Esophagus squamous epithelium (tissue), 5 donors: ENCODE measurements at places on chromosomes 4 and X.

- DNase-seq, result no peak
These were observed 191.7 kb upstream of the EPHA5 start for GRCh38 chr4:65861993-65862392.

DNA sequence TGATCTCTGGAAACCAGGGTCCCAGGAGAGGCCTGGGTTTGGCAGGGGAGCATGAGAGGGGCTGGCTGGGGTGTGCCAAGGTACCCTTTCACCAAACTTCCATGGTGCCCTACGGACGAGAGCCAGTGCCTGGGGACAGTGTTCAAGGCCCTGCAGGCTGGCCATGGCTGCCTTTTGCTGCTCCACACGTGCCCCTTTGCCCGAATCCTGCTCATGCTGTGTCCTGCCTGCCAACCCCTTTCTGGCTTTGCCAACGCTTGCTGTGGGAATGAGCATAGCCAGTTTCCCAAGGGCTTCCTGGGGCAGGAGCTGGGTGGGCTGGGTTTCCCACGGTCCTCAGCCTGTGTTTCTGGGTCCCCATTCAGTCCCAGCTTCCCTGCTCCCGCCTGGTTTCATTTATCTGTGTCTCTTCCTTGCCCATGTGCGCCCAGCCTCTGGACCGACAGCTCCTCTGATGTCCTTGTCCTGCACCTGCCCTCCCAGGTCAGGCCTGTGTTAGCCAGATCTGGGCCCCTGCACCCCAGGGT lies 17.3 kb downstream of the CPZ start:
- no peak for DNase-seq

- DNase-seq, result no peak
These were observed 114.3 kb upstream of the TEX13C start for GRCh38 chrX:125205133-125205917.

DNA sequence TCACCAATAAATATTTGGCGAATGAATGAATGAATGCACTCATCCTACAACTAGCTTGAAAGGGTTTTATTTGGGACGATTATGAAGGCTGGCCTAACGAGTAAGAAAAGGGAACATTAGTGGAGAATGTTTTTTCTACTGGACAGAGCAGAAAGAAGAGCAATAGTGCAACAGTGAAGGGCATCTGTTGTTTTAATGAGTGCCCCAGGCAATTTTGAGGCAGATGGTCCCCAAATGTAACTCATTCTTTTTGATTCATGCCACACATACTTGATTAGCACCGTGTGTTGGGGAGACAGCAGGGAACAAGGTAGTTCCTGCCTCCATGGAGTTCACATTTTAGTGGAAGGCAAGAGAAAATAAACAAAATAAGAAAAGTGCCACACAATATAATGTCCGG lies 22.7 kb upstream of the INTS6L start:
- DNase-seq, result no peak

DNA sequence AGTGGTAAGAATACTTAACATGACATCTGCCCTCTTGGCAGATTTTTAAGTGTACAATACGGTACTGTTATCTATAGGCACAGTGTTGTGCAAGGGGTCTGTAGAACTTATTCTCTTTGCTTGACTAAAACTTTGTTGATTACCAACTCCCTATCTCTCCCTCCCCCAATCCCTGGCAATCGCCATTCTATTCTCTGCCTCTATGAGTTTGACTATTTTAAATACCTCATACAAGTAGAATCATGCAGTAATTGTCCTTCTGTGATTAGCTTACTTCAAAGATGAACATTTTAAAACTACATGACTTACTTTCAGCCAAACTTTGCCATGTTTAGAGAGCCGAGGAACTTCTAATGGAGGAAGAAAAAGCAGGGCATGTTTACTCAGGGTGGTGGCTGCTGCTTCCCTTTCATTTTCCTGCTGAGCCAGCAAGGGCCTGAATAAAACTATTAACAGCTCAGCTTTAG lies 62.4 kb downstream of the APOO start:
- no peak for DNase-seq

- no peak for DNase-seq
These were observed 395.8 kb upstream of the MAGEB18 start for GRCh38 chrX:25742334-25742733.

GRCh38 chrX:140507223-140507981 lies 2.5 kb upstream of the SOX3 start:
- DNase-seq, result no peak

DNA sequence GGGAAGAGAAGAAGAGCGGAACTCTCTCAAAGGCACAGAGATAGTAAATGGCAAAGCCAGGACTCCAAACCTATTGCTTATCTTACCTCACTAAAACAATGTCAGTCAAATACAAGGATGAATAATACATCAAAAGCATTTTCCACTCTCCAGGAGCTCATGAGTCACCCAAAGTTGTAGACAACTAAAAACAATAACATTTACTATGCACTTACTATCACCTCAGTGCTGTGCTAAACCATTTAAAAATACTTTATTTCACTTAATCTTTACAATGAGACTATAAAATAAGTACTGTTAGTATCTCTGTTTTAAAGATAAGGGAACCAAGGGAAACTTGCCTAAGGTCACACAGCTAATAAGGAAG lies 163.2 kb upstream of the SPANXC start:
- DNase-seq, result no peak

DNA sequence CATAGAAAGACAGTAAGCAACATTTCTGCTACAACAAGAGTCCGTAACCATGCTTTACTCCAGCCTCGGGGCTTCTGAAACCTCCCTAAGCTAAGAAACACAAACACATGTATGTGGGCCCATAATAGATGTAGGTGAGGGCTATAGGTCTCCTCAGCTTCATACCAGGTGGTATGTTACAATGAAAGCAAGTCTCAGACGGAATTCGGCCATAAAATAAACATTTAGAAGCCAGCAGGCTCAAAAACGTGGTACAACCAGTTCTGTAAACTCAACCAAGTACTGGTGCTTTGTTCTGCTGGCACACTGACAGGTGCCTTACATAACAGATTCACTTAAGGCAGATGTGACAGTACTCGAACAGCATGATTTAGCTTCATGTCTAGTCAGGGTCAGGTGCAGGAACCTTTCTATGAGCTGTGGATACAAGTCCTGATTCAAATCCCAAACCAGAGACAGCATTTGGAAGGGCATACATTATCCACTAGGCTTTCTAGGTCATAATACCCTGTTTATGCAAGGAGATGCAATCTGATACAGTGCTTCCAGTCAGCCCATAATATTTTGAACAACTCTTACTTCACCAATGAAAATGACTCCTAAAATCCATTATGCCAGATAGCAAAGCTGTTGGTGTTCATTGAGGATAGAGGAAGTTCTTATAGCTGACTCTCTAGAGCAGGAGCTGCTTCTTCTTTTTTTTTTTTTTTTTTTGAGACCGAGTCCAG lies 113.8 kb upstream of the ENPP6 start:
- DNase-seq, result no peak

DNA sequence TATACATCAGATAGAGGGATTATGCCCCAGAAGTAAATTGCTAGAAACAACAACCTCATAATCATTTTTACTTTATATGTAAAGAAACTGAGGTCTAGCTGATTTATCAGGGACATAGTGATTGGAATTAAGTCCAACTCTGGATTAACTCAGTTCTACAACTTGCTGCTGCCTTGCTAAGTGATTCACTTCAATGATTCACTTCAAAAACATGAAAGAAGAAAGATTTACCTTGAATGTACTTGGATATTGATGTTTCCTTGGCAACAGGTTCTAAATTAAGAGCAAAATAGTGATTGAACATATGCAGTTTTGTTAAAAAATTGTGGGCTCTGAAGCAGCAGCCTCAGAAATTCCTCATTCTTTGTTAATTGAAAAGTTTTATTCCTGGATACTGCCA lies 99.8 kb upstream of the H2AZ1 start:
- no peak for DNase-seq

- no peak for DNase-seq
These were observed 66.9 kb downstream of the ARHGEF9 start for GRCh38 chrX:63718010-63718694.

DNA sequence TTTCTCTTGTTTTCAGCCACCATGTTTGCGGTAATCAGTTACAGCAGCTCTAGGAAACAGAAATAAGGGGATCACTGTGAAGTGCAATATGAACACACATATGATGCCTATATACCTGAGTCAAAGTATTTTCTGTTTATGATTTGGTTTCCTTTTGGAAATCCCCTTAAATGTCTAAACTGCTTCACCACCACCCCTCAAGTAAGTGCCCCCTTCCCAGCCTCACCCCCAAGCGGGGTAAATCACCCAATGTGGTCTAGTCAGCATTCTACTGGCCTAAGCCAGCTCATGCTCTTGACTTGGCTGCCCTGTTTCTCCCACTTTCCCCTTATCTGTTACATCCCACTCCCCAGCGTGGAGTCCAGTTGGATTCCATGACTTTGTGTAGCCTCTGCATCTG lies 176.5 kb downstream of the QDPR start:
- no peak for DNase-seq

DNA sequence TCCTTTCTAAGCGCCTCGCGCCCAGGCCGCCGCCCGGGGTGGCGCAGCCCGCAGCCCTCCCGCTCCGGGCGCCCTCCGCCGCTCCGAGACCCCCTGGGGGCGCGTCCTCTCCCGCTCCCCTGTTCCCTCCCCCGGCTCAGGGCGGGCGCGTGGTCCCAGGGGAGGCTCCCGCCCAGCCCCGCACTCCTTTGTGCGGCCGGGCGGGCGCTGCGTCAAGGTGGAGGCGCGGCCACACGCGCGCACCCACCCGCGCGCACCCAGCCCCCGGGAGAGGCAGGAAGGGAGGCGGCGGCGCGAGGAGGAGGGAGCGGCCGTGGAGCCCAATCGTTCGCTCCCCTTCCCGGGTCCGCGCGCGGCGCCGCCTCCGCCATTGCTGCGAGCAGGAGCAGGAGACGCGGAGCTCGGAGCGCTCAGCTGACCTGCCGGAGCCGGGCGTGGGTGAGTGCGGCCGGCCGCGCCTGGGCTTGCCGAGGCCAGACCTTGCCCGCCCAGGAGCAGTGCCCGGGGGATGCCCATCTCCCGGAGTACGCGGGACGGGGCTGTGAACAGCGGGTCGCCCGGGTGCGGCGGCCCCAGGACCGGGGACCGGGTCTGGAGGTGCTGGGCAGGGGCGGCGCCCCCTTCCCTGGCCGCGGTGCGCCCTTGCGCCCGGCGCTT lies at the start of gene NSG1:
Gene NSG1, plus strand, starts transcription at position 367 of the 657 bp plus-strand sequence. CDS start 528 bp downstream, outside the sequence.
- DNase-seq, result no peak

- no peak for DNase-seq
These were observed 446.8 kb downstream of the ANKRD50 start for GRCh38 chr4:124265701-124266100.

DNA sequence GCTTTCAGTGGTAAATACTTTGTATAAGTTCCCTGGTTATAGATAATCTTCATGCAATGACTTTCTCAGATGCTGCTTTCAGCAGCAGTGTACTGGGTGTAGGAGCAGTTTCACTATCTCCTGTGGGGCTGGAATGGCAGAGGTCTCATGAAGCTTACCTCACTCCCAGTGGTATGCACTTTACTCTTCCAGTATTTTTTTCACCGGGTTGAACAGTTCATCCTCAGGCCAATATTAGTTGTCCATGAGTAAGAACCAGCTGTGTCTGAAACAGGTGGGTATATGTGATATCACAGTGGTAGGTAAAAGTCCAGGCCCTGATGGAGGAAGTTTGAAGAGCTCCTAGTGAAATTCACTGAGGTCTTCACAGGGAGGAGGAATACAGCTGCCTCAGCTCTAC lies 351.5 kb upstream of the EMCN start:
- no peak for DNase-seq

DNA sequence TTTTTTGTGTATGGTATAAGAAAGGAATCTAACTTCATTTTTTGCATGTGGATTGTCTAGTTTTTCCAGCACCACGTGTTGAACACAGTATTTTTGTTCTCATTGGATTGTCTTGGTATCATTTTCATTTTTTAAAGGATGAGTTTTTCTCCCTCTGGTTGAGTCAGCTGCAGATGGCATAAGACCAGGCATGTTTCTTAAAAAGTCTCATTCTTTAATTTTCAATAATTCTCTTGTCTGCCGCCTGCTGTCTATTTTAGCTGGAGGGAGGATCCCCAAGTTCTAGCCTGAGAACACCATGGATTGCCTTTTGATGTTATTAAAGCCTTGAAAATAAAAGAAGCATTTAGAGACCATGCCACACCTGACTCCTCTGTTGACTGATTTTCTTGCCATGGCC lies 263.8 kb downstream of the ARHGAP24 start:
- no peak for DNase-seq

DNA sequence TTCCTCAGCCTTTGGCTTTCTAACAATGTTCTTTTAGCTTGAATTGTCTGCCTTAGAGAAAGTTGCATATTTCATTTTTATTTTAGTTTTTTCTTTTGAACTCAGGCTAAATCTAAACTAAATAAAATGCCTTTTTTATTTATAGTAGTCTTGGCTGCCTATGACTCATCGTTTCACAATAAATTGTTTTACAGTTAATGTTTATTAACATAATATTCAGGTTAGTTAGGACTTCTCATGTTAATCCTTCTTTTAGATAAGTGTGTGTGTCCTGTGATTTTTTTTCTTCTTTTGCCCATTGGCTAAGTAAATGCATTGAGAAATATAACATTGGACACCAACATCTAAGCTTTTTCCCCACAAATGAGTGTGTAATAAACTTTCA lies 1.6 kb downstream of the RP2 start:
- no peak for DNase-seq

GRCh38 chr4:187586892-187587291 lies 408.7 kb upstream of the ZFP42 start:
- no peak for DNase-seq

- no peak for DNase-seq
These were observed 87.4 kb downstream of the ZNF732 start for GRCh38 chr4:217891-218290.

DNA sequence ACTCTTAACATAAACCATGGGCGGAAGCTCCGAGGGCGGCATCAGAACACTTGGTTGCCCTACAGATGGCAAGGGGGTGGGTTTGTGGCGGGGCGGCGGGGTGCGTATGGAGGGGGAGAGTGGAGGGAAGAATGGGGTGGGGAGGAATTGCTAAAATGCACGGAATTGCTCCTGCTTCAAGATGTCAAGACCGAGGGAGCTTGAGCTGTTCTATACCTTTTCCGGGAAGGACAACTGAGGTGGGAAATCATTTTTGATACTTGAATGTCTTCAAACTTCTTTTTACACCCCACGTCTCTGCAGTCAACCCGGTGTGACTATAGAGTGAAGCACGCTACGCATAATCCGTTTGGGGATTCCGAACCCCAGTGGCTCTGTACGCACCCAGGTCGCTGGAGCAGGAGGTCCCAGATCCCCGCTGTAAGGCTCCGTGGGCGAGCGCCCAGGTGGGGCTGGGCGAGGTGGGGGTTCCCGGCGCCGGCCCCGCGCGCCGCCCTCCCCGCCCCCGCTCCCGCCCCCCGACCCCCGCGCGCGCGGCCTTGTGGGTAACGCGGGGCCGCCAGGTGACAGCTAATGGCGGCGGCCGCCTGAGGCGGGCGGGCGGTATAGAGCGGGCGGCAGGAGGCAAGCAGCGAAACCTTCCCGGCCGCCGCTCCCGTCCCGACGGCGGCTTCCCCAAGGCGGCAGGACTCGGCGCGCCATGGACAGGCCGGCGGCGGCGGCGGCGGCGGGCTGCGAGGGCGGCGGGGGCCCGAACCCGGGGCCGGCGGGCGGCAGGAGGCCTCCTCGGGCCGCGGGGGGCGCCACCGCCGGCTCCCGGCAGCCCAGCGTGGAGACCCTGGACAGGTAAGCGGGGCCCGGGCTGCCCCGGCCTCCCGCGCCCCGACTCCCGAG lies at the start of gene MTMR1:
Gene MTMR1, plus strand, starts transcription at position 566 of the 894 bp plus-strand sequence. Its CDS starts 135 bp downstream, at position 701.
- DNase-seq, result no peak

- no peak for DNase-seq
These were observed 146.6 kb downstream of the NR3C2 start for GRCh38 chr4:148295642-148296041.

- no peak for DNase-seq
These were observed 133.9 kb downstream of the AFAP1 start for GRCh38 chr4:7805533-7806337.
